ENCODE measurements at places on chromosomes 3 and 15. TPM values are rescaled to one million over a fixed set of nuclear protein-coding genes. Genes with fewer than 3 reads are reported as not detected.
A peak's percentile ranks its signal among the peaks of the same experiment; 100 is the strongest.

SH3GL3 gene
- not detected for polyA plus RNA-seq

TRANK1 gene
- polyA plus RNA-seq = 26.1 TPM

ST8SIA2 gene
- polyA plus RNA-seq = under 0.01 TPM

SLC24A5 gene
- not detected for polyA plus RNA-seq

SATB1 gene
- 9.0 TPM for polyA plus RNA-seq

DPPA4 gene
- polyA plus RNA-seq = not detected

SLC12A1 gene
- not detected for polyA plus RNA-seq

STRA6 gene
- 0.50 TPM for polyA plus RNA-seq

CEP70 gene
- 12.0 TPM for polyA plus RNA-seq

FBXO40 gene
- polyA plus RNA-seq = under 0.01 TPM

PLD1 gene
- polyA plus RNA-seq = 16.2 TPM

CPN2 gene
- not detected for polyA plus RNA-seq

IQCF5 gene
- not detected for polyA plus RNA-seq

RPL35A gene
- polyA plus RNA-seq = 2,719 TPM

- no peak for DNase-seq
These were observed 8.1 kb upstream of the LRRK1 start for GRCh38 chr15:100911086-100911485.

DNA sequence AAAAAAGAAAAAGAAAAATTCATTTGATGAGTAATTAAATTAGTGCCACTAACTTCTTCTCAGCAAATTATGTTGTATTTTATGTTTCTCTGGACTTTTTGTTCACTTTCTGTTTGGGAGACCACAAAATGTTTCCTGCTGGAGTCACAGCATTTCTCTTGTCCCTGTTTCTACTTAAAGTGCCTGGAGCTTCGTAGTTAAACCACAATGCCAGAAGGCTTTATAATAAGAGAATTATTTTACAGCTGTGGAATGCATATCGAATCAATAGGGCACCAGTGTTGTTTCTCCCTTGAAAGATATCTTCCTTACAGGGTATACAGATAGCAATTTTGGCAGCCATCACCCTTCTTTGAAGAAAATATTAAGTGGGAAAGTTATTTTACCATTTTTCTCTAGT, 3.2 kb downstream of the DTWD1 start:
- no peak for DNase-seq

DNA sequence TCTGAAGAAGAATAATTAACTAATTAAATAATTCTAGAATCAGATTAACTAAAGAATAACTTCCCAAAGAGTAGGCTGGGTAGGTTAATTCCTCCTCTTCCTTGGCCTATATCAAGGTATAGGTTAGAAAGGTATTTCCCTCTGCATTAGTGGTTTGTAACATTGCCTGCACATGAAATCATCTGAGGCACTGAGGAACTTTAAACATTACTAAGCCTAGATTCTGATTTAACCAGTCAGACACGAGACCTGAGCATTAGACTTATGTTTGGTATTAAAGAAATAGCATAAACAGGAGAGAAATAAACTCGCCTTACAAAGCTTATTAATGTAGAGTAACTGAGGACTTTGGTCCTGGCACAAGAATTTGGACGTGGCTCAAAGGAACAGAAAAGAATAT, 84.2 kb downstream of the FGF7 start:
- DNase-seq = no peak

DNA sequence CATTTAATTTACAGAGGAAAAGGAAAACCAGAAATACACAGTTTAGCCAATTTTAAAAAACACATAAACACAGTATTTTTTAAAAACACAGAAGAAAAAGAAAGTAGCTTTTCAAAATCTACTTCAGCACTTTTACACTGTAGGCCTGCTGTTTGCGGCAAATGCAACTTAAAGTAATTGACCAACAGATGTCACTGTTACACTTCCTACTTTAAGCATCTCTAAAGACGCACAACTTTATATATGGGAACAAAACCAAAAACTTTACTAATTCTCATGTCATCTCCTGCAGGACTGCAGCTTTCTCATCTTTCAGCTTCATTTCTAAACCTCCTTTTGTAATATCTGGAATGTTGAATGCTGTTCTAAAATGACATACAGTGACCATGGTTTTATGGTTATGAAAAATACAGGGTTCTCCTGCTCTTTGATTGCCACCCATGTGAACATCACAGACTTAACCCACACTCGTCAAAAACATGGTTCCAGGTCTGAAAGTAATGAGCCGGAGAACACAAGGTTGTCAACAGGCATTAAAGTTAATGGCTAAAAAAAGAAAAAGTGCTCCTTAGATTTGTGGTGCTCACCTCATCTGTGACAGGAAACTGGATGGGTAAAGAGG, 107.9 kb downstream of the FMN1 start:
- DNase-seq = no peak

DNA sequence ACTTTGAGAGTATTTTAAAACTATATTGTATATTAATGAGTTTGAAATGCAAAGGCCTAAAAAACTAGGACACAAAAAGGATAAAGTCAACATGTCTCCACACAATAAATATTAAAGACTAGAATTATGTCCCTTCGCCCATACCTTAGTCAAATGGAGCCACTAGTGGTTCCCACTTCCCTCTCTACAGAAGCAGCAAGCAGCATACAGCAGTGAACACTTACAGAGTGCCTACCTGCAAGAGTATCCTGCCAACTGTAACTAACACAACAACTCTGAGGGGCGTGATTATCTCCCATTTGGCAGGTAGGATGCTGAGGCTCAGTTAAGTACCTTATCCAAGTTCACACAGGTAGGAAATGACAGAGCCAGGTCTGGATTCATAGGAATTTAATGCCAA, 17.2 kb downstream of the DYNC1LI1 start:
- DNase-seq = no peak

GRCh38 chr3:188598894-188599293, 444.9 kb downstream of the LPP start:
- no peak for DNase-seq

- no peak for DNase-seq
These were observed 5.9 kb upstream of the CD47 start for GRCh38 chr3:108096532-108097321.

GRCh38 chr3:31942446-31942845, 38.6 kb downstream of the OSBPL10 start:
- no peak for DNase-seq

DNA sequence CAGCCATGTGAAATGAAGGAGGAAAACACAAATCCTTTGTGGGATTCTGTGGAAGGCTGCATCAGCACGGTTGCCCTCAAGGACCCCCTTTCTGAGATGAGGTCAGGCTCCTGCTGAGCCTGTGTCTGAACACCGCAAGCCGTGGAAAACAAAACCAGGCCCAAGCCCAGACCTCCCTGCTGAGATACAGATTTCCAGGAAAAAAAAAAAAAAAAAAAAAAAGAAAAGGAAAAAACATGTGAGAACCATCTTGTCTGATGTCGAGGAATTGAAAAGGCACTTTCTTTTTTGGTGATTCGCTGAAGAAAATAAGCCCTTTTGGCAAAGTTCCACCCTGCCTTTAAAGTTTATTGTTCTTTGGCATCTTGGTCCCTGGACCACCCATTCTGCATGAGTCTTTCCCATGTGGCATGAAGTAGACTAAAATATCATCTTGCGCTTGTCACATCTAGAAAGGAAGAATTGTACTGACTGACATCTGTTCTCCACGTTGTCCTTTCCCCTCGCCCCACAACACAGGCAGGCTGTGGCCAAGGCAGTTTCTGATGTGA, 117.6 kb downstream of the CHST2 start:
- no peak for DNase-seq

DNA sequence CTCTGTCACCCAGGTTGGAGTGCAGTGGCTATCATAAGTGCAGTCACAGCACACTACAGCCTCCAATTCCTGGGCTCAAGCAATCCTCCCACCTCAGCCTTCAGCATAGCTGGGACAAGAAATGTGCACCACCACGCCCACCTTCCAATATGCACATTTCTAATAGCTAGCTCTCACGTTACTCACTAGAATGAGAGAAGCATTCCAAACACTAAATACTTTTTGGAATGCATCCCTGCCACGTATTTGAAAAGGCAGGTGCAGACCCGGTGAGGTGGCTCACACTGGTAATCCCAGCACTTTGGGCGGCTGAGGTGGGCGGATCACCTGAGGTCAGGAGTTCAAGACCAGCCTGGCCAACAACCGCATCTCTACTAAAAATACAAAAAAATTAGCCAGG, 7.6 kb upstream of the TCF12 start:
- DNase-seq = no peak

DNA sequence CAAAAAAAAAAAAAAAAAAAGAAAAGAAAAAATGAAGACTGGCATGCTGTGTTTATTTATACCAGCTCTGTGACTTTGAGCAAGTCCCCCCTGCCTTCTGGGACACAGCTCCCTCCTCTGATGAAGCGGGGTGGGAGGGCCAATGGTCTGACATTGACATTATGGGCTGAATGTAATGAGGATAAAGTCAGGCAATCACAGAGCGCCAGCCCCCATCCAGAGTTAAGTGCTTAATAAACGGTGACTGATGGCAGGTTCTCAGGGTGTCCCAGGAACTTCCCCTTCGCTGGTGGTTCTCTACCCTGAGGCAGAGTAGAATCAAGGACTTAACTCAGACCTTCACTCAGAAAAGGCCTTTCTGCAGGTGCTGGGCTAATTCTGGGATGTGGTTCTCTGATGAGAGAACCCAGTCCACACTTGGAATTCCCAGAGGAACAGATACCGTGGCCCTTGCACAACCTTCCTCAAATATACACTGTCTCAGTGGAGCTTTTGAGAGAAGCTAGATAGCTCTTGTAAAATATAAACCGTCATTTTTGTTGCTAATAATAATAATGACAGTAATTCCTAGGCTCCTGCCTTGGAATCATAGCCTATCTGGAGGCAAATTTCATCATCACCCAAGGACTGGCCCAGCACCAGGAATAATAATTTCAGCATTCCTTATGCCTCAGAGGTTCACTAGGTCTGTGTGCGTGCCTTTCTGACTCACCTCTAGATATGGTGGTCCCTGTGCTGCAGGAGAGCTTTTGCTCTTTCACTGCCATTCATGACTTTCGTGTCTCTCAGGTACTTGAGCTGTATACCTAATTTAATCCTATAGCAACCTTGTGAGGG, 115.8 kb downstream of the RPLP1 start:
- no peak for DNase-seq

- DNase-seq = no peak
These were observed 630.5 kb upstream of the LMCD1 start for GRCh38 chr3:7871003-7871560.

GRCh38 chr3:61718565-61718964, 157.2 kb downstream of the PTPRG start:
- DNase-seq = no peak

DNA sequence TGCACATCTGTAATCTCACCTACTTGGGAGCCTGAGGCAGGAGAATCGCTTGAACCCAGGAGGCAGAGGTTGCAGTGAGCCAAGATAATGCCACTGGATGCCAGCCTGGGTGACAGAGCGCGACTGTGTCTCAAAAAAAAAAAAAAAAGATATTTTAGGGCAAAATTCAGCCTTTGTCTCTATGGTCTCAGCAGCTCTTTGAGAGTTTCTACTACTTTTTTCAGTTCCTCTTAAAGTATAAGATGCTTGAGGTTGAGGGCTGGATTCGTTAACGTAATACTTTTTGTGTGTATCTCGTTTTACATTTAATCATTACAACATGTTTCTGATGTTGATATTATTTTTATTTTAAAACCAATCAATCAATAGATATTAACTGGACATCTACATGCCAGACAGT, 381.2 kb upstream of the TBL1XR1 start:
- no peak for DNase-seq

DNA sequence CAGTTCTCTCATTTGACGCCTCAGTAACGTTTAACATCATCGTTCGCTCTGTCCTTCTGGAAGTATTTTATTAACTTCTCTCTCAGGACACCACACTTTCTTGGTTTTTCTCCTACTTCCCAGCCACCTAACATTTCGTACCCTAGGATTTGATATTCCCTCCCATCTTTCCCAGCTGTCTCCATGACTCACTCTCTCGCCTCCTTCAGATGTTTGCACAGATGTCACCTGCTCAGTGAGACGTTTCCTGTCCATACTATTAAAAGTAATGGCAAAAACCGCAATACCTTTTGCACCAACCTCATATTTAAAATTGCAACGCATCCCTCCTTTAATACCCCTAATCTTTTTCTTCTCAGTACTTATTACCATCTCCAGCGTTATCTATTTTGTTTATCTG, 62.1 kb upstream of the SPRED1 start:
- no peak for DNase-seq

DNA sequence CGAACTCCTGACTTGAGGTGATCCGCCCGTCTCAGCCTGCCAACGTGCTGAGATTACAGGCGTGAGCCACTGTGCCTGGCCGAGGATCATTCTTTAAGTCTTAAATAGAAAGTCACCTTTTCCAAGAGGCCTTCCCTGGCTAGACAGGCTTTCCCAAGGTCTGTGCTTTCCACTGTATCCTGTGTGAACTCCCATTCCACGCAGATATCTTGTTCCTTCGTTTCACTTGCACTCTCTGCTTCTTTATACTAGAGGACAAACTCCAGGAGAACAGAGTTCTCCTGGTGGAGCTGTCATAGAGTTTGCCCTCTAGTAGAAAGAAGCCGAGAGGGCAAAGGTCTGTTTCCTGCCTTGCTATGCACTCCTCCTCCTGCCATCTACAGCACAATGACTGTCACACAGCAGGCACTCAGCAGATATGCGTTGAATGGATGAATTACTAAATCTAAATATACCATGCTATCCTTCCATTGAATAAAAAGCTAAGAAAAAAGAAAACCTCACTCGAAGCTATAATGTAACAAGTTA, 211.2 kb downstream of the FOXP1 start:
- no peak for DNase-seq

- no peak for DNase-seq
These were observed 12.8 kb downstream of the MYZAP start for GRCh38 chr15:57604507-57604906.

- DNase-seq = peak; percentile 22
These were observed 6.9 kb downstream of the MUC20 start for GRCh38 chr3:195727606-195728195.

DNA sequence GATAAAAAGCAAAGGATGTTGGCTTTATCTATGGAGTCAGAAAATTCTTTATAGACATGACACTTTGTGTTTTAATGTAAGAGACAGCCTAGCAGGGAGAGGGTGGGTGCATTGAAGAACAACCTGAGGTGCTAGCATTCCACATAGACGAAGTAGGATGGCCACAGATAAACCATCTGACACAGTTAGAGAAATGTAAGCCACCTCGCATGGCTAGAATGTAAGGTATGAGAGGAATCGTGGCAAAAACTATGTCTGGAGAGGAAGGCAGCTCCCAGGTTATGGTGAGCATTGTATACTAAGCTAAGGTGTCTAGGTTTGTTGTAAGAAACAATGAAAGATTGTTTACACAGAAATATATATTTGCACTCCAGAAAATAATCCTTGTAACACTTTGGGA, 194.0 kb upstream of the SLITRK3 start:
- DNase-seq = no peak

- no peak for DNase-seq
These were observed 26.3 kb upstream of the DYNC1LI1 start for GRCh38 chr3:32596909-32597369.
